ENCODE measurements at places on chromosomes 4 and X. TPM values are rescaled to one million over a fixed set of nuclear protein-coding genes. Genes with fewer than 3 reads are reported as not detected.
A peak's percentile ranks its signal among the peaks of the same experiment; 100 is the strongest.

GRCh38 chr4:140315970-140316369 is 57.5 kb upstream of the SCOC start:
- DNase-seq, result no peak

The TMEM33 gene
- total RNA-seq, result 39.2 TPM

The DCHS2 gene
- 0.12 TPM for total RNA-seq

The HSD17B13 gene
- total RNA-seq, result not detected

DNA sequence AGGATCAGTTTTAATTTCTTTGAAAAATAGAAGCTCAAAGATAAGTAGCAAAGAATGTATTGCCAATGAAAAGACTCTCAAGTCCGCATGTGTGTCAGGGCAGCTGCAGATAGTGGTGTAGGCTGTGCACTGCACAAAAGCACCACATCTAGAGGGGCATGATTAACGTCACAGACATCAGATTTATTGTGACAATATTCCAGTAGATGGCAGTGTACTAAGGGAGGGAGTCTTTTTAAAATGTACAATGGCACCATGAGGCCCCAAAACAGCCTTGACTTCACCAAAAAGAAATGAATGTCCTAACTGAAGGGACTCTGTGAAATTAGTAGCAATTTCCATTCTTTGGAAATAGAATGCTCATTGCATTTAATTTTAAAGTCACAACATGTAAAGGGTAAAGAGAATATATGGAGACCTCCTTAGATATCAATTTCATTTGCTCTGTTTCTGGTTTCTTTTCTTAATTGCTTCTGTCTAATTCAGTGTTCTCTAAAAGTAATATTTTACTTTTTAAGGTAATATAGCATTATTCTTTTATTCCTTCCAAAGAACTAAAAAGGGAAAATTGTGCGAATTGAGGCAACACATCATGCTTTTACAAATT is 98.4 kb downstream of the ZNF827 start:
- peak; percentile 20 for DNase-seq

DNA sequence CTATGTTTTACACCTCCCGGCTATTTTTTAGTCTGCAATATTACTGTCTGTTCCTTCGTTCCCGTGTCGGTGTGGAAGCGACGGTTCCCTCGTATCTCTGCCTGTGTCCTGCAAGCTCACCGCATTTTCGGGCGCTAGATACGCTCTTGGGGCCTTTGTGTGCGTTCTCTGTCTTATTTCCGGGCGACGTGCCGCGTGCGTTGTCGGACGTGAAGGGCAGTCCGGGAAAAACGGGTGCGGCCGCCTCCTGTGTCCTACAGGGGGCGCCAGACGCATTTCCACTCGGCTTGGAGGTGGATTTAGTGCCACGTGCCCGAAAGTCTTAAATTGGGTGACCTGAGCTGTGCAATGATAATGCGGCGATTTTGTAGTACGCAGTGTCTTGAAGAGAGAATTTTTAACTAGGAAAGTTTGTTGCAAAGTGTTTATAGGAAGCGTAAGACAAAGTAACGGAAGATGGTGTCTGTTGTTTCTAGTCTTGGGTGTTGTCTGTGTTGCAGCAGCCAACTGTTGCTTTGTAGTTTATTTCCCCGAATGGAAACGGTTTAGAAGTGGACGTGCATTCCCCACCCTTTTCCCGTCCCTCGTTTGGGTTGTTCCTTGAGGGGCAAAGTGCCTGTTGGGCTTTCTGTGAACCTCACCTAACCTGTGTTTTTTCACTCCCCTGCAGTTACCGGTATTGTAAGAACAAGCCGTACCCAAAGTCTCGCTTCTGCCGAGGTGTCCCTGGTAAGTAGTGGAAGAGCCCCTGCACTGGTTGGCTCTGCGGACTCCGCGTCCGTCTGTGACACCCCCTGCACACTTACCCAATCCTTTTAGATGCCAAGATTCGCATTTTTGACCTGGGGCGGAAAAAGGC is 720 bp downstream of the RPL10 start:
- no peak for DNase-seq

DNA sequence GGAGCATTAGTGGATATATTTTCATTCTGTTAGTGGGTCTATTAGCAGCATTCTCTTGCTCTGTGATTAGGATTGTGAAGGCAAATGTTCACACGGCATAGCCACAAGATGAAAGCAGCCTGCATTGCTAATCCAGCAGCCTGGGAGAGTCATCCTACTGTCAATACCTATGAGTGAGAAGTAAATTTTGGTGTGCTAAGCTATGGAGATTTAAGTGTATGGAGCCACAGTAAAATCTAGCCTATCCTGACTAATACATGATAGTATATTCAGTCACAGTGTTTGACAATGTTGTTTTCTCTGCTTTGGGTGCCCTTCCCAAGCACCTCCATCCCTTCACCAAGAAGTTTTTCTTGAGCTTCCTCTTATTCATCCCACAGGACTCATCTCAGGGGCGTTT is 47.2 kb upstream of the TMPRSS11F start:
- no peak for DNase-seq

DNA sequence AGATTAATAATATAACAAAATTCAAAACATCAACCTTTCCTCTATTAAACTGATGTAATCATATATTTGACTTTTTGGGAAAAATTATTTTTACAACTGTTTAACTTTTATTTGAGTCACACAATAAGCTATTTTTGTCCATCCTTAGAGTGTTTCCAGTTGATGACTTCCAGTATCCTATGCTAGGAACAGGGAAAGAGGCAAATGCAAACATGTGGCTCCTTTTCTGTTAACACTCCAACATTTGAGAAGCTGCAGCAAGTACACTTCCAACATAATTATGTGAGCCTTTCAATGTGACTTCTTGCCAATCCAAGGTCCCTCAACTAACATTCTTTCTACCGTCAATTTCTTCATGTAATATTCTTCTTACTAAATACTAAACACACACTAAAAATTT is 117.7 kb downstream of the PPA2 start:
- DNase-seq, result no peak

The SPIN2A gene
- 0.14 TPM for total RNA-seq

DNA sequence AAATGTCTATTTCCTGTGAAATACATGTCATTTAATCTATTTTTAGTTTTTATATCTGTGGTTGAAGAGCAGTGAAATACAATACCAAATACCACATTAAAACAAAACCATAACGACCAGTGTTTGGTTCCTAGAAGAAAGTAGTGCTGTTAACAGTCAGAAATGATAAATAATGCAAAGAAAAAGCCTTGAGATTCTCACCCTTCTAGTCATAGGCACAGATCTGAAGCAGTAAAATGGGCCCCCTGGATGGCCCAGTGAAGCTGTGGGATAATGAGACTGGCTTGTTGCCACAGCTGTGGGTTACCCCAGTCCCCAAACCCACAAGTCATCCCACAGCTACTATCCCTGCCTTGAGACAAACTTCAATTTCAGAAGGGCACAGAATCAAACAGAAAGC is 137.3 kb upstream of the RPL34 start:
- DNase-seq, result no peak

The MGARP gene
- total RNA-seq, result 0.14 TPM

- no peak for DNase-seq
These were observed 57.5 kb upstream of the SORCS2 start for GRCh38 chr4:7134737-7135388.

DNA sequence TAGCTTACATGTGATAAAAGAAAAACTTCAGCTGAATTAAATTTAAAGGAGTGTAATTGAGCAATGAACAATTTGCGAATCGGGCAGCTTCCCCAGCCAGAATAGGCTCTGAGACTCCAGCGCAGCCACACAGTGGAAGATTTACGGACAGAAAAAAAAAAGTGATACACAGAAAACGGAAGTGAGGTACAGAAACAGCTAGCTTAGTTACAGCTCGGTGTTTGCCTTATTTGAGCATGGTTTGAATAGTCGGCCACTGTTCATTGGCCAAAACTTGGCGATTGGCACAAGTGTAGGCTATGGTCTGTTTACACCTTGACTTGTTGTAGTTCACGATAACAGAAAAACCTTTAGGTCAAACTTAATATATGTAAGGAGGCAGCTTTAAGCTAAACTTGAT is 16.7 kb upstream of the SUPT20HL1 start:
- no peak for DNase-seq

DNA sequence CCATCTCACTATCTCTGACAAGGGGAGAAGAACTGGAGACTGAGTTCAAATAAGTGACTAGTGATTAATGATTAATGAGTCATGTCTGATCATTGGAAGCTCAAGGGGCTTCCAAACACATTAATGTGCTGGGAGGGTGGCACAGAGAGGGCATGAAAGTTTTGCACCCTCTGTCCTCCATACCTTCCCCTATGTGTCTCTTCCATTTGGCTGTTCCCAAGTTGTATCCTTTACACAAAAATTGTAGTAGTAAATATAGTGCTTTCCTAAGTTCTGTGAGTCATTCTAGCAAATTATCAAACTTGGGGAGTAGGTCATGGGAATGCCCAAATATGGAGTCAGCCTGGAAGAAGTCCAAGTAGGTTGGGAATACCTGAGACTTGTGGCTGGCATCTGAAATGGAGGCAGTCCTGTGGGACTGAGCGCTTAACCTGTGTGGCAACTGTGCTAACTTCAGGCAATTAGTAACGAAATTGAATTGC is 4.1 kb upstream of the FAM200B start:
- peak; percentile 99 for DNase-seq

The CYBB gene
- total RNA-seq, result not detected

The DOK7 gene
- 0.51 TPM for total RNA-seq

DNA sequence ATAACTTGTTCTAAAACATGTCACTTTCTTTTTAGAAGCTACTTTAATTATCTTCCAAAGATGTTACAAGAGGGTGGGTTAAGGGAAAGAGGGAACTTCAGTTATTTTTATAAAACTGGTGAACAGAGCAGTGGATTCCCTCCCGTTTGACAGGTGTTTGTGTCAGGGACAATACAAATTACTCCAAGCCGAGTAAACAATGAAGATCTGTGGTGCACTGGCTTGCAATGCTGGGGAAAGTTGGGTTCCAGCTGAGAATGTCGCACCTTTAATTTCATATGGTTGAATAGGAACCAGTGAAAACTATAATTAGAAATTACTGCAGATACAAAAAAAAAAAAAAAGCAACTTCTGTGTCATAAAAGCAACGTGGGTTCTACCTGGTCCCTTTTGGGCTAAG is 98.6 kb upstream of the TTC29 start:
- DNase-seq, result no peak

The NAA11 gene
- not detected for total RNA-seq

- DNase-seq, result no peak
These were observed 16.0 kb downstream of the RAB40A start for GRCh38 chrX:103503163-103503852.

DNA sequence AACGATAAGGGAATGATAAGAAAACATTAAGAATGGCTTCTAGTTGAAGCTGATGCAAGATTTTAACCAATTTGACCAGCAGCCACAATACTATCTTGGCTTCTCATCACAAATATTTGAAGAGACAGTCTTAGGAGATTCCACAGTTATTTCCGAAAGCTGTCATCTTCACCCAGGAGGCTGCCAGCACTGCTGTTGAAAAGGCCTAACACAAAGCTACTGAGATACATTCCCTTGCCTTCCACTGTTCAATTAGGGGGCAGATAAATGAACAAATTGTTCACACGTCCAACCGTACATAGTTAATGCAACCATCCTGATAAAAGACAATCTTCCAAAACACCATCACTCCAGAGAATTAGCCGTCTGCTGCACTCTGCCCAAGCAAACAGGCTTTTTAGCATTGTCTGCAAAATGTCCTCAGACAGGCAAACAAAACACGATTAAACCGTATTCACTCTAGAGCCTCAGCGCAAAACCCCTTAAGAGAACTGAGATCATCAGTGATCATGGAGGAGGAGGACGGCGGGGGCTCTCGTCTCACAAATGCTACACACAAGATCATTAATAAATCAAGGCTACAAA is 189.8 kb upstream of the PSAPL1 start:
- no peak for DNase-seq

Data from epithelial cell of proximal tubule (primary cell).